ENCODE measurements at places on chromosomes 6 and 20. TPM values are rescaled to one million over a fixed set of nuclear protein-coding genes. Genes with fewer than 3 reads are reported as not detected.

- no peaks in the 10 kb centered on the region for H3K27me3 ChIP-seq
- DNase-seq: no peak
- H3K4me1 ChIP-seq: no peaks in the 10 kb centered on the region
- no peak overlapping the region for H3K27ac ChIP-seq
- no peak overlapping the region for H3K4me3 ChIP-seq
Observed at GRCh38 chr6:136160250-136160649, 89.9 kb downstream of the MTFR2 start.

- H3K36me3 ChIP-seq: no peaks in the 10 kb centered on the region
- H3K4me1 ChIP-seq: no peaks in the 10 kb centered on the region
- H3K4me3 ChIP-seq: no peak overlapping the region
- no peak overlapping the region for H3K27ac ChIP-seq
- no peak for DNase-seq
- peaks cover 17% of the 10 kb centered on the region for H3K27me3 ChIP-seq
Observed at GRCh38 chr20:57480444-57481160, 44.3 kb downstream of the CTCFL start.

- H3K36me3 ChIP-seq: peaks cover 52% of the 10 kb centered on the region
- no peaks in the 10 kb centered on the region for H3K4me1 ChIP-seq
- H3K27me3 ChIP-seq: no peaks in the 10 kb centered on the region
- no peak for DNase-seq
Observed at GRCh38 chr6:7879980-7880717, 30.4 kb downstream of the TXNDC5 start.

- no peaks in the 10 kb centered on the region for H3K4me1 ChIP-seq
- H3K27me3 ChIP-seq: no peaks in the 10 kb centered on the region
- no peak overlapping the region for H3K27ac ChIP-seq
- peak; percentile 30 for DNase-seq
- H3K36me3 ChIP-seq: no peaks in the 10 kb centered on the region
Observed at GRCh38 chr6:38776515-38776914, 61.4 kb downstream of the DNAH8 start.

DNA sequence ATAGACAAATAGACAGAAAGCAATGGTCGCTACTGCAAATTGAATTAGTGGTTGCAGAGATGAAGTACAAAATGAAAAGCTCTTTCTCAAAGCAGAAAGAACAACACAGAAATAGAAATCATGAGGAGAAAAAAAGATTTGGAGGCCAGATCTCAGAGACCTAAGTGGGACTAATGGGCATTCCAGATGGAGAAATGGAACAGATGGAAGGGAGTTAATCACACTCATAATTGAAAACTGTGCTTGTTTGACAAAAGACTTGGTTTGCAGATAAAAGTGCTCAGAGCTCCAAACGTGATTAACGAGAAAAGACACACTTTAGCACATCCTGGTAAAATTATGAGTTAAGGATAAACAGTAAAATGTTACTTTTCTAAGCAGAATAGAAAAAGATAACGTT lies 58.1 kb upstream of the SNRPB2 start:
- no peak overlapping the region for H3K4me3 ChIP-seq
- H3K27ac ChIP-seq: no peak overlapping the region
- H3K27me3 ChIP-seq: no peaks in the 10 kb centered on the region
- no peak for DNase-seq
- no peaks in the 10 kb centered on the region for H3K36me3 ChIP-seq
- H3K4me1 ChIP-seq: no peaks in the 10 kb centered on the region

DNA sequence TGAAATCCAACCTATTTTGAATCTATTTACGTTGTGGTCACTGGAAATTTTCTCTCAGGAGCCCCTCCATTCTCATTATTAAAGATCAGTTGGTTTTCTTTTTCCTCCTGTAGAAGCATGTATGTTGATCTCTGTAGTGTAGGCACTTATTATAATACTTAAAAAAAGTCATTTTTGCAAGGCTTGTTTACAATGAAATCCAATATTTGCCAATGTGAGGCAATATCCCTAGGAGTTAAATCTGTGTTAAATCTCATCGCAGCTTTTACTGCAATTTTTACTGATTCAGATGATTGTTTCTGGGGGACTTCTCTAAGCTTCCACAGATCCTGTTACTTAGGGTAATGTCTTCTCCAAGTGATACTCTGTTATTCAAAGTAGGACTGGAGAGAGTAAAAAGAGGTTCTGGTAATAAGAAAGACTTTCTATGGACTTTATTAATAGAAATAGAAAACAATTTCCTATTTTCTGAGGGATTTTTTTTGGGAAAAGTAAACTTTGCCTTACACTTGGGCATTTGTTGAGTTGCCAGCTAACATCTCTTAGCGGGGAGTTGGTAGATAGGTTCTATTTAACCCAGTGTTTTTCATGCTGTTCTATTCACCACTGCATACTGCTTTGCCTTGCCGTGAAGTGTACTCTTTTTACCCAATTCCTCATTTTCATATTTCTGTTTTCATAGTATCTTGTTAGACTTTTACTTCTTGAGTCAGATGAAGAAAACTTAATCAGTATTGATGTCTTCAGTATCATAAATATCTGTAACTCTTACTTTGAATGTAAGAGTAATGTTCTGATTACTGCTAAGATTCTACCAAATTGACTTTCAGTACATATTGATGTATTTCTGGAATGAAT lies 48.6 kb downstream of the CDKAL1 start:
- H3K36me3 ChIP-seq: no peaks in the 10 kb centered on the region
- no peak for DNase-seq
- no peak overlapping the region for H3K4me3 ChIP-seq
- H3K4me1 ChIP-seq: no peaks in the 10 kb centered on the region

GRCh38 chr6:147135211-147135681 lies 69.0 kb upstream of the STXBP5 start:
- no peak overlapping the region for H3K27ac ChIP-seq
- no peaks in the 10 kb centered on the region for H3K4me1 ChIP-seq
- DNase-seq: peak; percentile 81
- no peak overlapping the region for H3K4me3 ChIP-seq
- H3K36me3 ChIP-seq: no peaks in the 10 kb centered on the region

- peak; percentile 62 for DNase-seq
- no peak overlapping the region for H3K27ac ChIP-seq
- no peak overlapping the region for H3K4me3 ChIP-seq
- no peaks in the 10 kb centered on the region for H3K36me3 ChIP-seq
- no peaks in the 10 kb centered on the region for H3K27me3 ChIP-seq
- peaks cover 3% of the 10 kb centered on the region for H3K4me1 ChIP-seq
Observed at GRCh38 chr6:107173779-107174178, 58.5 kb upstream of the BEND3 start.

DNA sequence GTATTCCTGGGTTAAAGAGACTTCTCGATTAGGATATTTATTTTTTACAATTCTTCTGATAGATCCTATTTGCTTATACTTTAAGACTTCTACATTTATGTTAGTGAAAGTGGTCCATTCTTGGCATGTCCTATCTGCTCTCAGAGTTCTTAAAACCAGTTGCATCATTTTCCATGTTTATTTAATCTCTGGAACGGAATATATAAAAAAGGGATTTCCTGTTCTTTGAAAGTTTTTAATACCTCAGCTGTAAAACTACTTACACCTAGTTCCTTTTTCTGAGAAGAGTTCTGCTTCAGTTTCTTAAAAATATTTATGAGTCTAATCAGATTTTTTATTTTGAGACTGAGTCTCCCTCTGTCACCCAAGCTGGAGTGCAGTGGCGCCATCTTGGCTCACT lies 18.0 kb upstream of the MYL9 start:
- peaks cover 5% of the 10 kb centered on the region for H3K4me1 ChIP-seq
- no peak for DNase-seq
- H3K4me3 ChIP-seq: no peak overlapping the region
- H3K27me3 ChIP-seq: no peaks in the 10 kb centered on the region

GRCh38 chr20:39109933-39110818 lies 148.0 kb downstream of the DHX35 start:
- H3K27me3 ChIP-seq: peaks cover 12% of the 10 kb centered on the region
- H3K4me3 ChIP-seq: no peak overlapping the region
- DNase-seq: no peak
- peaks cover 10% of the 10 kb centered on the region for H3K4me1 ChIP-seq

GRCh38 chr6:148967541-148967956 lies 220.7 kb downstream of the UST start:
- no peaks in the 10 kb centered on the region for H3K27me3 ChIP-seq
- H3K4me3 ChIP-seq: no peak overlapping the region
- peaks cover 28% of the 10 kb centered on the region for H3K4me1 ChIP-seq
- no peaks in the 10 kb centered on the region for H3K36me3 ChIP-seq

- peak; percentile 74 for DNase-seq
- peaks cover 13% of the 10 kb centered on the region for H3K4me1 ChIP-seq
- H3K4me3 ChIP-seq: peak within 1 kb of the TSS; percentile 97
- no peaks in the 10 kb centered on the region for H3K27me3 ChIP-seq
Observed at GRCh38 chr6:166342349-166343149, at the start of gene SFT2D1. Gene SFT2D1, minus strand, starts transcription at chr6:166342545. Its CDS starts 64 bp downstream, at chr6:166342481.

DNA sequence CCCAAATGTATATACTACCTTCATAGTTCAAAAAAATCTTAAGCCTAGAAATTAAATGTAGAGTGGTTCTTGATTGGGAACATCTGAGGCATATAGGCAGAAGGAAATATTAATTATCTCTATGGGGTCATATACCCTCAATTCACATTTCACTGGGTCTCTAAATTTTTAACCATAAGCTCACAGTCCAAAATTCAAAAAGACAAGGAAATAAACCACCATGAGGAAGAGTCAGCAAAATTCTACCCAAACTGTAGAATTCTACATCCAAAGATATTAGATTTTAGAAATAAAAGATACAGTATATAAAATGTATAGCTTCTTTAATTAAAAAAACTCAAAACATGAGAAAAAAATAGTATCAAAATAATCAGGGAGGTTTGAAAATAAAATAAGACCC lies 15.5 kb downstream of the LY86 start:
- no peak for DNase-seq
- H3K4me3 ChIP-seq: no peak overlapping the region
- H3K27me3 ChIP-seq: no peaks in the 10 kb centered on the region
- no peaks in the 10 kb centered on the region for H3K4me1 ChIP-seq

- H3K4me3 ChIP-seq: no peak overlapping the region
- no peak overlapping the region for H3K27ac ChIP-seq
- H3K27me3 ChIP-seq: no peaks in the 10 kb centered on the region
Observed at GRCh38 chr6:135449246-135449645, 48.3 kb downstream of the AHI1 start.

GRCh38 chr6:125759959-125760457 lies 10.6 kb downstream of the HEY2 start:
- no peaks in the 10 kb centered on the region for H3K27me3 ChIP-seq
- H3K36me3 ChIP-seq: no peaks in the 10 kb centered on the region
- H3K4me1 ChIP-seq: no peaks in the 10 kb centered on the region

DNA sequence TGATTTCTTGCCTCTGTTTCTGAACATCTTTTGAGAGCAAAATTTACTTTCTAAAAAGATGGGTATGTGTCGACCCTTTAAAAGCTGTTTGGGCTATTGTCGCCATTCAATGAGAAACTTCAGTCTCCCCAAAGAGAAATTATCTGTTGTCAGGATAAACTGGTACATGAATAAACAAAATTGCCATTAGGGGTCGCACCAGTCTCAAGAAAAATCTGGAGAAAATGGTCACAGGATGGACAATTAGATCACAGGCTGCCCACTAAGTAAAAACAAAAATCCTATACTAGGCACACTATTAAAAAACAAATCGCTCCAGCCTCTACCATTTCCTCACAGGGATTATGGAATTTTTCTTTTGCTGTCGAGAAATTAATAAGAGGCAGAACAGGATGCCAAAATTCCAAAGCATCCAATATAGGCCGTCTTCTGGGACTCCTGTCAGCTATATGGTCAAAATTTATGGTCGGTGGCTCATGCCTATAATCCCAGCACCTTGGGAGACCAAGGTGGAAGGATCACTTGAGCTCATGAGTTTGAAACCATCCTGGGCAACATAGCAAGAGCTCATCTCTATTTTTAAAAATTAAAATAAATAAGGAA lies 5.5 kb upstream of the HLA-E start:
- no peak overlapping the region for H3K4me3 ChIP-seq
- peaks cover 50% of the 10 kb centered on the region for H3K27me3 ChIP-seq
- H3K4me1 ChIP-seq: no peaks in the 10 kb centered on the region
- no peak overlapping the region for H3K27ac ChIP-seq
- peak; percentile 40 for DNase-seq
- H3K36me3 ChIP-seq: no peaks in the 10 kb centered on the region

- DNase-seq: no peak
- H3K36me3 ChIP-seq: no peaks in the 10 kb centered on the region
- H3K4me1 ChIP-seq: peaks cover 60% of the 10 kb centered on the region
Observed at GRCh38 chr6:158011980-158012566, 30.4 kb downstream of the SYNJ2 start.

GRCh38 chr20:43665466-43666176 lies 1.3 kb upstream of the MYBL2 start:
- DNase-seq: no peak
- H3K27ac ChIP-seq: no peak overlapping the region
- H3K4me1 ChIP-seq: peaks cover 9% of the 10 kb centered on the region
- H3K36me3 ChIP-seq: no peaks in the 10 kb centered on the region
- H3K27me3 ChIP-seq: no peaks in the 10 kb centered on the region

DNA sequence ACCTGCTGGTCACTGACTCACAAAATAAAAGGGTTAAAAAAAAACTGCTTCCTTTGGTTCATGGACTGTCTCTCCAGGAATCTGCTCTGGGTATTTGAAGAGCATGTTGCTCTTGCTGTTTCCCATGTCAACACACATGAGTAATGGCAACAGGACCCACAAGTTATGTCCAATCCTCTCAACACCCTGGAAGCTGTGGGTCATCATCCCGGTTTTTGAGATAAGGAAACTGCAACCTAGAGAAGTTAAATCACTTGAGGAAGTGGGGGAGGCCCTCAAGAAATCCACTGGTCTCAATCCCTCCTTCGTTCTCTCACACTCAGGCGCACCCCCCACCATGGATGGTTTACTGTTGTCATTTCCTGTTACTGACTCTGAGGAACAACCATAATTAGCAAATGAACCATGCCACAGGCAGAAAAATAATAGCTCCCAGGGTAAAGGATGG lies 12.4 kb downstream of the MAP1LC3A start:
- peaks cover 7% of the 10 kb centered on the region for H3K4me1 ChIP-seq
- no peaks in the 10 kb centered on the region for H3K36me3 ChIP-seq
- peak overlapping the region; percentile 5 for H3K27ac ChIP-seq
- DNase-seq: peak; percentile 84
- no peak overlapping the region for H3K4me3 ChIP-seq

Gene CNBD2
- total RNA-seq: 2.1 TPM

Gene MOCS3
- 6.3 TPM for total RNA-seq

Gene TRIM15
- not detected for total RNA-seq

Gene CEBPB
- total RNA-seq: 33.8 TPM

Gene RUNX2
- total RNA-seq: 26.1 TPM

Gene ASIP
- not detected for total RNA-seq

Gene DLK2
- 0.68 TPM for total RNA-seq

Gene KCNK15
- 0.14 TPM for total RNA-seq
